ENCODE measurements at places on chromosomes 4 and X. TPM values are rescaled to one million over a fixed set of nuclear protein-coding genes. Genes with fewer than 3 reads are reported as not detected.

- DNase-seq: no peak
Measured at GRCh38 chr4:110902500-110902899, 279.6 kb upstream of the PITX2 start.

DNA sequence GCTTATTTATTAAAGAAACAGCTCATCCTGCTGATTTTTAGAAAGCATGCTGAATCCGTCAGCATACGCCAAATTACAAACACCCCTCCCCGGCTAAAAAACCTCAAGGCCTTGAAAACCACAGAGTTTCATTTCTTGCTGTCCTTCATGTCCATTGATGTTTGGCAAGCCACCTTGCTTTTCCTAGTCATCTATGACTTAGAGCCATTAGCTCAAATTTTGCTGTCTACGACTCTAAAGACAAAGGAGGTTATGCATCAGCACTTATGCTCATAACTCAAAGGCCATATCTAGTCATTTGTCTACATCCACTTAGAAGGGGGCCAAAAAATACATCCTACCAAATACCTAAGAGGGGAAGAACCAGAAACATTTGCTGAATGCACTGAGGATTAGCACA, 925.1 kb downstream of the PCDH7 start:
- DNase-seq: no peak

DNA sequence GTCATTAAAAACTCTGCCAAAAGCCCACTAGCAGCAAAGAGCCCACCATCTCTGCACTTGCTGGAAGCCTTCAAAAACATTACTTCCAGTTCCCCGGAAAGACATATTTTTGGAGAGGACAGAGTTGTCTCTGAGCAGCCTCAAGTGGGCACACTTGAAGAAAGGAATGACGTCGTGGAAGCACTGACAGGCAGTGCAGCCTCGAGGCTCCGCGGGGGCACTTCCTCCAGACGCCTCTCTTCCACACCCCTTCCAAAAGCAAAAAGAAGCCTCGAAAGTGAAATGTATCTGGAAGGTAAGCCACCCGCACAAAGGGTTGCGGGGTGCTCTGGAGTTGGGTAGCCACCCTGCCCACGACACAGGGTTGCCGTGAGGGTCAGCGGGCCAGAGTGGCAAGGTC, 25.9 kb downstream of the OFD1 start:
- no peak for DNase-seq

- no peak for DNase-seq
Measured at GRCh38 chrX:2679534-2680485, 11.3 kb upstream of the CD99 start.

- peak; percentile 10 for DNase-seq
Measured at GRCh38 chr4:142656178-142656577, 189.9 kb downstream of the INPP4B start.

DNA sequence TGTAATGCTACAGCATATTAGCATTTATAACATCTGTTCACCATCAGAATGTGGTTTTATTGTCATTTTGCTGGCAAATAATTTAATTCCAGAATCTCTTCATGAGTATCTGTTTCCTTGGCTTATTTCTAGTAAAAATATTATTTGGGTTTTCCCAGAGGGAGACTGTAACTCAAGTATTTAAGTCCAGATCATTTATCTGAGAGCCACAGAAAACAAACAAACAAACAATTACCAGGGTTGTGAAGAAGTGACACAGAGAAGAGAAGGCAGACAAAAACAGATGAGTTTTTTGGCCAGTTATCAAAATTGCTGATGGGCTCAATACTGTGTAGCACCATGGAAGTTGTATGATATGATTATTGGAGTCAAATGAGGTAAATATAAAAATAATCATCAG, 515.1 kb downstream of the TECRL start:
- no peak for DNase-seq

DNA sequence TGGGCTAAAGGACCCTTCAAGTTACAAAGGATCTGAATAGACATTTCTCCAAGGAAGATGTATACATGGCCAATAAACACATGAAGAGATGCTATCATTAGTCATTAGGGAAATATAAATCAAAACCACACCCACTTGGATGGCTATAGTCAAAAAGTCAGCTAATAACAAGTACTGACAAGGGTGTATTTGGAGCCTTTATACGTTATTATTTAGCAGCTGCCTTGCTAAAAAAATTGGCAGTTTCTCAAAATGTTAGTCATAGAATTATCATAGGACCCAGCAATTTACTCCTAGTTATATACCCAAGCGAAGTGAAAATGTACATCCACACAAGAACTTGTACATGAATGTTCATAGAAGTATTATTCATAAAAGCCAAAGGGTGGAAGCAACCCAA, 112.7 kb upstream of the DUSP21 start:
- DNase-seq: no peak

GRCh38 chrX:155001873-155002272, 20.6 kb downstream of the F8 start:
- DNase-seq: no peak

- DNase-seq: no peak
Measured at GRCh38 chr4:14994242-14994641, 8.0 kb upstream of the CPEB2 start.

- DNase-seq: no peak
Measured at GRCh38 chrX:15235001-15235400, 34.9 kb downstream of the ASB9 start.

- no peak for DNase-seq
Measured at GRCh38 chrX:102849396-102849795, 87.7 kb upstream of the RAB40AL start.

DNA sequence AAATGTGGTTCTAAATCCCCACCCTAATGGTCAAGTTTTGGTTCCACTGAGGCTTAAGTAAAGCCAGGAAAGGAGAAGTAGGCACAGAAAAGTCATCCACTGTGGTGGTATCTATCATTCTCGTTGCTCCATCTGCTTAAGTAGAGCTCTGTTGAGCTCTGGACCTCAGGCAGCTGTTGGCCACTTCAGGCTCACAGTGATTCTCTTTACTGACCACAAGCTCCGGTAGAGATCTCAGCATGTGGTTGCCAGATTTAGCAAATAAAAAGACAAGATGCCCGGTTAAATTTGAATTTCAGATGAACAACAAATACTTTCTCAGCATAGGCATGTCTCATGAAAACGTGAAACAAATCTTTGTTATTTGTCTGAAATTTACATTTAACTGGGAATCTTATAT, 132.3 kb upstream of the PTCHD1 start:
- no peak for DNase-seq

GRCh38 chr4:20256381-20256881, 4.7 kb downstream of the SLIT2 start:
- no peak for DNase-seq

DNA sequence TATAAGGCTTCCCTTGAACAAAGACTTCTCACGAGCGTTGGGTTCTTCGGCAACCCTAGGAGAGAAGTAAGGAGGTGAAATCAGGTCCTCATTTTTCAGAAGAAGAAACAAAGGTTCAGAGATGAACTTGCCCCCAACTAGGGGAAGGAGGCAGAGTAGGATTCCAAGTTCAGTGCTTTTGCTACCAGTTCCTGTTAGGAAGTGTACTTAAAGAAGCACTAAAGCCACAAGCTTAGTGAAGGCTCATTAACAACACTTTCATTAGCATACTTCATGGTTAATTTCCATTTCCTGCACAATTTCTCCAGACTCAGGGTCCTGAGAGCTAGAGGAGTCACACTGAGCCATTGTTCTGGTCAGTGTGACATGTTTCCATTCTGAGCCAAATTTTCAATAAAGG, 52.1 kb downstream of the VSIG4 start:
- DNase-seq: no peak

DNA sequence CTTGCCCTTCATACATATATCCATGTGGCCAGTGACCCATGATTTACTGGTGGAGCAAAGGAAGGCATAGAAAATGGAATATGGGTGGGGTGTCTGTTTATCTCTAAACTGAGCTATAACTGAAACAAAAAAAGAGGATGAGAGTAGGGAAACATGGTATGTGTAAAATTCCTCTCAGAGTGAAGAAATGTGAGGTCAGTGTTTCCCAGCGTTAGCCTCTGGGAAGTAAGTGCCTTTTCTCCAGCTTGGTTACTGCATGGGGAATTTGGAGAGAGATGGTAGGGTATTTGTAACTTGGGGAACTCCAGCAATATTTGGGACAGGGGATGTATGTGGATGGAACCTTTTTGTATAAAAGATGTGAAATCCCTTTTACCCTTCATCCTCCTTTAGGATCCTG, 89.4 kb downstream of the AFF1 start:
- no peak for DNase-seq

DNA sequence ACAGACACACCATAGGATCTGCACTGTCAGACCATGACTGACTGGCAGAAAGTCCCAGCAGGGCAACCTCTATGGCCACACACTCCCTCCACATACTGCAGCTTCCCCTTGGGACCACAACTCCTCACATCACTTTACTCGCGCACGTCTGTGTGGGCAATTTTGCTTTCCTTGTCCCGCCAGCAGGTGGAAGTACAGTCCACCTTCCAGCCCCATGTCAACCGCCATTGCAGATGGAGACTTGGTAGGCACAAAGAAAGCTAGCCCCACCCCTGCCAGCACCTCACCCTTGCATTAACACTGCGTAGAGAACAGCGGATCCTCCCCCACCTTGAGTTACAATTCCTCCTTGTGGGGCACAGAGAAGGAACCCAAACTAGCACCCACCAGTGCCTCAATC, 74.4 kb upstream of the NAP1L2 start:
- no peak for DNase-seq

GRCh38 chr4:55554453-55555030, 7.8 kb upstream of the CLOCK start:
- DNase-seq: peak; percentile 25

DNA sequence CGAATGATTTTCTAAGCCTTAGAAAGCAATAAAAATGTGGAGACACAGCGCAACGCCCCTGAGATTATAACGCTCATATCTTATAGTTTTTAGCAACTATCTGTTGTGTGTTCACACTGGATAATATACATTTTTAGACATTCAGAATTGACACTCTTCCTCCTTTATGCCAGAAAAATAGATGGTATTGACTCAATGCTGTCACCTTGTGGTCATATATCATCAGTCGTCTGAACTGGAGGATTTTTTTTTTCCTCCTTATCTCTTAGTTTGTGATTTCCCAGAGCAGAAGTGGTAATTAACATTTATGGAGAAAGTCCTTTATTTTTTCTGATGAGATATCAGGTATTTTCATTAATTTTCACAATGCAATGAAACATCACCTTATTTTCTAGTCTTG, 759.6 kb downstream of the RAB28 start:
- DNase-seq: no peak

DNA sequence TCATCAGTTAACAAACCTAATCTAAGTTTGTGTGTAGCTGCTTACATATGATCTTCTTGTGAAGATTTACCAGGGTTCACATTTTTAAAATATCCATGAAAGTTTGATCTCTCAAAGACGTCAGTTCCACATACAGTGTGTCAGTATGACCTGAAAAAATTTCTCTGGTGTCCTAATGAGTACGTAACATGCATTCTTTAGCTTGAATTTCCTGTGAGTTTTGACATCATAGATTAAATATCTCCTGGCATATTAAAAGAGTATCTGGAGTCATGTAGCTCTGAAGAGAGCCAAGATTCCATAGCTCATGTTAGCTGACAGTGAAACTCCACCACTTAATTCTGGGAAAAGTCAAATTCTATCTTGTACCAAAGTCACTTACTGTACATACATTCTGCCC, 43.9 kb upstream of the PDLIM5 start:
- no peak for DNase-seq

GRCh38 chrX:44227991-44228390, 115.5 kb downstream of the EFHC2 start:
- DNase-seq: no peak

GRCh38 chrX:53089224-53089842, 4.6 kb upstream of the KANTR start:
- peak; percentile 42 for DNase-seq

The NAP1L2 gene
- total RNA-seq: 2.5 TPM

The HTT gene
- total RNA-seq: 83.7 TPM

The WNK3 gene
- 0.15 TPM for total RNA-seq

The GPR143 gene
- total RNA-seq: not detected

The APLN gene
- 0.17 TPM for total RNA-seq
